ENCODE measurements at places on chromosomes 11 and 22.

- DNase-seq = no peak
These were observed 1.0 kb upstream of the ADSL start for GRCh38 chr22:40345271-40345670.

- no peak for DNase-seq
These were observed 176.0 kb downstream of the ARHGAP42 start for GRCh38 chr11:100863080-100863581.

DNA sequence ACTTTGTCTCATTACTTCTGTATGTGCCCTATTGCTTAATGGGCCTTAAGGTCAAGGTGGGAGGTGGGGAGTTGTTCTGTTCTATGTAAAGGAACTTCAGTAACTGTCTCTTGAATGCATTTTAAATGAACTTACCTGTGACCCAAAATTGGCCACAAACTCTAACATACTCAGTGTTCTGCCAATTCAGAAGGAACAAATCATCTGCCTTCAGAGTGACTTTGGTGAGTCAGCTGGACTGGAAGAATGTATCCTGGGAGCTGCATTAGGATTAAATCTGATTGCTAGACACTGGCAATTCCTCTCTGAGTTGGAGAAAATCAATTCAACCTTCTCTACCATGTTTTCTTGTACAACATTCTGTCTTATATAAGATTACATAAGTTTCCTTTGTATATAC, 1104.8 kb downstream of the DLG2 start:
- DNase-seq = no peak

DNA sequence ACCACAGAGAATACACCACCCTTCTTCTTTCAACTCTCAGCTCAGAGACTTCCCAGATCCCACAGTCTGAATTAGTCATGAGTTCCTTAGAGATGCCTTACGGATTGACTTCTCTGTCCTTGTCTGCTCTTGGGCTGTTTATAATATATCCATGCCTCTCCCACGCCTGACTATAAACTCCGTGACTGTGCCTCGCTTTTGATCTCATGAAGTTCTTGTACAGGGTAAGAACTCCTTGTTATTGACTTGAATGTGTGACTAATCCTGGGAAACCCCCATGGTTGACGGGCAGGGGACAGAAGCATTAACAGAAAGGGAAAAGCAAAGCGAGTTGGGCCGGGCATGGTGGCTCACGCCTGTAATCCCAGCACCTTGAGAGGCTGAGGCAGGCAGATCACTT, 62.4 kb upstream of the POU2AF1 start:
- peak; percentile 29 for DNase-seq

DNA sequence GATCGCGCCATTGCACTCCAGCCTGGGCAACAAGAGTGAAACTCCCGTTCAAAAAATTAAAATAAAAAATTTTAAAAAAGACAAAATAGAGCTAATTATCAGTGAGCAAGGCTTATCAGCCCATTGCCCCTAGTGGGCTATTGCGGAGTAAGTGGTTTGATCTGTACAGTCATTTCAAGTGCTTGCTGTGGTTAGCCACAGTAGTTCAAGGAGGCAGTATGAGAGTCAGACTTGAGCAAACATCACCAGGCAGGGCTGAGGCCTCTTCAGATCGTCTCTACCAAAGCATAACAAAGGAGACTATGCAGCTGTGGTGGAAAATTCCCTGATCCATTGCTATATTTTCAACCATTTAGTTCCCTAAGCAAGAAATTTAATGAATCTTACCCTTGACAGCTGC, 4.3 kb upstream of the SBF2 start:
- no peak for DNase-seq

GRCh38 chr11:133271206-133271605, 261.1 kb downstream of the OPCML start:
- no peak for DNase-seq

DNA sequence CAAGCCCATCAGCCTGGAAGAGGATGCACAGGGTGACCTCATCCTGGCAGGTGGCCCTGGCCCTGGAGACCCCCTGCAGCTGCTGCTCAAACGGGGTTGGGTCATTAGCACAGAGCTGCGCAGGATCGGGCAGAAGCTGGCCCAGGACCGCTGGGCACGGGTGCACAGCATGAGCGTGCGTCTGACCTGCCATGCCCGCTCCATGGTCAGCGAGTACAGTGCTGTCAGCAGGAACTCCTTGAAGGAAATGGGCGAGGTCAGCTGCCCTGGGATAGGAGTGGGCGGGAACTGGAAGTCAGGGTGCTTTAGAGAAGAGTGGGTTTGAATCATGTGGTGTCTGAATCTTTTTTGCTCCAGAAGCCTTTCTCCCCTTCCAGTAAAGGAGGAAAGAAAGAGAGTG, 61.1 kb downstream of the INSC start:
- peak; percentile 12 for DNase-seq

DNA sequence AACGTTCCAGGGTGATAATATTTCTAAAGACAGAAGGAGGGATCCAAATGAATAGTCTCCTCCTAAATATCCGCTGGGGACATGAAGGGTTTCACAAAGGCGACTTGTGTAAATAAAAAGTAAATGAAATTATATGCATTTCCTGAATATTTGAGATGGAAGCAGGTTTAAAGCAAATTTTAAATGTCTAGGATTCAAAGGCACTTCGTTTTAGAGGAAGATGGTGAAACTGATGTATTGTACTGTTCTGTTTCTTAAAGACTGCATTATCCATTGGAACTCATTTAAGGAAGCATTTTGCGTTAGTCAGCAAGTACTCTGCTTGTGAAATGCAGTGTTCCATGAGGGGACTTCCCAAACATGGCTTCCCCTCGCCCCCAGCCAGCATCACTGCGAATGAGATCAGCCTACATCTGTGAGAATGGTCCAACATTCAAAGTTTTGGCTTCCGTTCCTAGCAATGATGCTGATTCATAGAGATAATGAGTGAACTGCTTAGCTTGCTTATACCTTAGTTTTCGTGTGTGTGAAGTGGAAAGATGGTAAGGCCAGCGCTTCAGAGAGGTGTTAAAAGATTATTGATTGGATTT, 1.5 kb downstream of the RAB39A start:
- peak; percentile 96 for DNase-seq

- no peak for DNase-seq
These were observed 551.3 kb downstream of the TMEM135 start for GRCh38 chr11:87589082-87589481.

DNA sequence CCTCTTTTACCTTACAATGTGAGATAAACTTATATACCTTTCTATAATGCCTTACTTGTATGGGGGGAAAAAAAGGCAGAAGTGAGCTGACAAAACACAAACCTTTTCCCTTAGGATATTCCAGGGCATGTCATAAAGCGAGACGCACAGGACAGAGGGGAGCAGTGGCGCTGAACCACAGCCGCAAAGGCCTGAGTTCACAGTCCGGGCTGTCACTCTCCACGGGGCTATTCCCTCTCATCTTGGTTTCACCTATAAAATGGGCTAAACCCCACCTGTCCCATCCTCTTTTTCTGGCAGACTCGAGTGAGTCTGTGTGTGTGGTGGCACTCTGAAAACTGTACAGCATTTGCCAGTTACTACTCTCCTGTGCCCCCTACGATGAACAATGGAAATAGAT, 14.4 kb upstream of the FXYD2 start:
- no peak for DNase-seq

DNA sequence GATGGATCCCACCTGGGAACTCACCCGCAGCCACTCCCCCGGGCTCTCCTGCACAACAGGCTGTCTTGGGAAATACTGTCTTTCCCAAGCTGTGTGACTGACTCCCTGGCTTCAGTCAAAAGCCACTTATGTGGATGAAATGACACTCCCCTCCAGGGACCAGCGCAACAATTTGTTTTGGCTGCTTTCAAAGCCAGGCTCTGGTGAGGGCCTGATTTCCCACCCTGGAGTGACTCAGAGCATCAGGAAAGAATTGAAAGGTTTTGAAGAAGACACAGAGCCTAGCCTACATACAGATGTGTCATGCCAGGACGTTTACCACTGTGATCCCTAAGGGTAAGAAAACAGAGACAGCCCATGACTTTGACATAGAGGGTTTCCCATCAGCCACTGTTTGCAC, 550.5 kb downstream of the MIAT start:
- no peak for DNase-seq

DNA sequence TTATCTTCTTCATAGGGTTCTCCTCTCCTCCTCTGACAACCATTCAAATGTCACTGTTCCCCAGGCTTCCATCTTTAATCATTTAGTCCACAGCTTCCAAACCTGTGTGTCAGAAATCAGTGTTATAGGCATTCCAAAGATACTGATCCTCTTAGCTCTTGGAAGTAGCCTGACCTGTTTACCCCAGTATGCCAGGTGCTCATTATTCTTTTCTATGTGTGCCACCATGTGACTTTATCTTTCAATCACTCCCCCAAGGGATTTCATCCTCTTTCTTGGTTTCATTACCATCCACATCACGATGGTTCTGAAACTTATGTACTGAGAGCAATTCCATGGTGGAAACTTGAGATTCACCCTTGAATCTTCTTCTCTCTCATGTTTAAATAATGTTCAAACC, 7.6 kb downstream of the POU2AF2 start:
- DNase-seq = no peak

DNA sequence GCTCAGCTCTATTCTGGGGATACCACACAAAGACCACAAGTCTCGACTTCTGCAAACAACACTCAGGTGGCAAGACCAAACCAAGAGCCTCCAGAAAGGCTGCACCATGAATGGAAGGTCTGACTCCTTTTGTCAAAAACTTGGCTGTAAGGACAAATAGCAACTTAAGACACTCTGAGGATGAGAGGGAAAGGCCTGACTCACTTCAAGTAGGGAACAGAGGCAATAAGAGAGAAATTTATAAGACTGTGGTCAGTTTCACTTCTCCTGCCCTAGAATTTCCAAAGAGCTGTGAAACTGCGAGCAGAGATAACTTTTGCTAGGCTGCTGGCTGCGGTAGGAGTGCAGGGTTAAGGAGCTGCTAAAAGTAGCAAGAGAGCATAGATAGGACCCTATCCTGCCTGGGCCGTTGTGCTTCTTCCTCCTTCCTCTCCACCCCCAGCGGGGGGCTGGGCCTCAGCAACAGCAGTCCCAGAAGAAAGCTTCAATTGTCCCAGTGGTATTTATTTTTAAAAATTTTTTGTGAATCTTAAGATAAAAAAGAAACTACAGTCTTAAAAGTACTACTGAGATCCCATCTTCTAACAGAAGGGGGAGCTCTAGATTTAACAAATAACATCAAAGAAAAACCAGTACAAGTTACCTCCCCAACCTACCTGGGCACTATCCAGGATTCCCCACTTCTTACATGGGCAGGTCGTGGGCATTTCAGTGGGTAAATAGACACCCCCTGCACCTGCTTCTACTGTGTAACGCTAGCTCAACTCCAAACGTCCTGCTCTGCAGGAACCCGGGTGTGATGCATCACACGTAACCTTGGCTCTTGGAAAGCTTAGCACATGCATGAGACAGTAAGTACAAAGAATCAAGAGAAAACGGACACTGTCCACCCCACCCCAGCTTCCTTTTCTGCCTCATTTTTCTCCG, 66.4 kb downstream of the SGSM3 start:
- peak; percentile 82 for DNase-seq

DNA sequence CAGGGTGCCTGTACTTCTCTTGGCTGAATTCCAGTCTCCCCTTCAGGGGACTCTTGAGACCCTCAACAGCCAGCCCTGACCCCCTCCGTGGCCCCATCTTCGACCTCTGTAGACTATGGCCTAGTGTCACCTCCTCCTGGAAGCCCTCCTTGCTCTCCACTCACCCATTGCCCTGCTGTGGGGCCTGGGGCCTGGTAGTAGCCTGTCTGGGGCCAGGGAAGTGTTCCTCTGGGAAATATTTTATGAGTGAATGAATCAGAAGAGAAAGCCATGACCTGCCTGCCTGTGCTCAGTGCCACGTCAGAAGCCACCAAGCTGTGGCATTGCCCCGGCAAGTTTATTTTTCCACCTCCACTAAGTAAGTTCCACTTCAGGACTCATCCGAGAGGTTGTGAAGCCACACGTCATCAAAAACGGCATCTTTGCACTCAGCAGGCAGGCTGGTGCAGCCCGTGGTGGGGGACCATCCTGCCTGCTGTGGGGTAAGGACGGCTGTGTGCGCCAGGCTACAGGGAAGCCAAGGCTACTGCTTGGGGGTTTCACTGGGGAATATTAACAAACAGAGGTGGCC, 59.6 kb upstream of the PPARA start:
- DNase-seq = no peak

GRCh38 chr11:130979386-130979972, 63.2 kb upstream of the SNX19 start:
- no peak for DNase-seq

DNA sequence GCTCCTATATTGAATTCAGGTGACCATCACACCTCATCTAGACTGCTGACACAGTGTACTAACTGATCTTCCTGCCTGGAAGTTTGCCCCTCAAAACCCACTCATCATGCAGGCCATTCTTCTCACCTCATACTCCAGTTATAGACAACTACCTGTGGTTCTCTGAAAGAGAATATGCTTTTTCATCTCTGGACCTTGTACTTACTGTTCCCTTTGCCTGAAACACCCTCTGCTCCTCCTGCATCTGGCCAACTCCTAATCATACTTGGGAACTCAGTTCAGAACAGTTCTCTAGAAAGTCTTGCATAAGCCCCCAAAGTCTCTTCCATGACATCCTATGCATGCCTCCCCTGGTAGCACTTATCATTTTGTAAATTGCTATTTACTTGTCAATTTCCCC, 28.2 kb upstream of the P4HA3 start:
- DNase-seq = no peak

- DNase-seq = no peak
These were observed 201.6 kb upstream of the SORL1-AS1 start for GRCh38 chr11:121654259-121654842.

GRCh38 chr11:111719379-111719778, 46.8 kb downstream of the PPP2R1B start:
- DNase-seq = peak; percentile 4

GRCh38 chr22:28051787-28052356, 132.8 kb upstream of the PITPNB start:
- DNase-seq = peak; percentile 58

DNA sequence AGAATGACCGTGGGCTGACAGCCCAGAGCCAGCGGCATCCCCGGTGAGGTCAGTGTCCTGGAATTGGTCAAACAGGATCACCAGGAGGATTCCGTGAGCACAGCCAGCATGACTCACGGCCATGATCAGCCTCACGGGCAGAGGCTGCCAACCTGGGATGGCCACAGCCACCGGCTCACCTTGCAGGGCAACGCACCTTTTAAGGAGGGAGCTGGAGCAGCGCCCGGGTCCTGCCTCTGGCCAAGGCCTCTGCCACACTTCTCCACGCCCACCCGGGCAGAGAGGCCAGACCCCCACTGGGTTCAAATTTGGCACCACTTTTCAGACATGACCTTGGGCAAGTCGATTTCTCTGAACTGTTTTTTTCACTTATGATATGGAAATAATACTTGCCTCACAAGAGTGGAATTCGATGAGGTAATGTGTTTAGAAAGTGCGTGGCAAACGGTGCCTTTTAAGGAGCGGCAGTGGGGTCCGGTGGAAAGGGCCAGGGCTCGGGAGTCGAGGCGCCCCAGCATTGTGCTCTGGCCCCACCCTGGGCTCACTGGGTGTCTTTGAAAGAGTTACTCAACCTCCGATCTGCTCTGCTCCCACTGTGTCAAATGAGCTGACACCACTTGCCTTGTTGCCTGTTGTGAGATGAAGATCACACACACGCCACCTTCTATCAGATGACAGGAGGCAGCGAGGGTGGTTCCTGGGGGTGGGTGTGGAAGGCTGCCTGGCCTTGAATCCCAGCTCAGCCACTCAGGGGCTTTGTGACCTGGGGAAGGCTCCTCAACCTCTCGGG, 16.0 kb downstream of the TXN2 start:
- peak; percentile 35 for DNase-seq

All from suppressor macrophage treated with lipopolysaccharide for 1 hour (primary cell).